Neural crest cell (in vitro differentiated cells): ENCODE measurements at places on chromosomes 11 and 22. TPM values are rescaled to one million over a fixed set of nuclear protein-coding genes. Genes with fewer than 3 reads are reported as not detected.

GRCh38 chr22:41782316-41782715, 18.2 kb upstream of the CCDC134 start:
- no peak for DNase-seq

The CSNK2A3 gene
- 0.39 and 0.82 TPM in 2 replicates for total RNA-seq

DNA sequence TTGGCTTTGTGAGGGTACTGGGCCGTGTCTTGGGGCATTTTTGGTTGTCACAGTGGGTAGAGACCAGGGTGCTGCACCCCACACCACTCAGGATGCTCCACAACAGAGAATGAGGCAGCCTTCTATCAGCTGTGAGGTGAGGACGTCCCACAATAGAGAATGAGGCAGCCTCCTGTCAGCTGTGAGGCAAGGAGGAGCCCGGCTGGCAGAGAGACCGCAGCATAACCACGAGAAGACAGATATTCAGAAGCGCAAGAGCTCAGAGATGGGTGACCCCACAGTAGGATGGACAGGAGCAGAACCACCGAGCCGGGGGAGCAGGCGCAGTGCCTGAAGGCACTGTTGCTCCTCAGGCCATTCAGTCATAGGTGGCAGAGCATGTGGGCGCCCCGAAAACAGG, 47.6 kb downstream of the AP2A2 start:
- no peak for DNase-seq

The MAJIN gene
- not detected in 2 replicates for total RNA-seq

The HEPHL1 gene
- not detected in 2 replicates for total RNA-seq

DNA sequence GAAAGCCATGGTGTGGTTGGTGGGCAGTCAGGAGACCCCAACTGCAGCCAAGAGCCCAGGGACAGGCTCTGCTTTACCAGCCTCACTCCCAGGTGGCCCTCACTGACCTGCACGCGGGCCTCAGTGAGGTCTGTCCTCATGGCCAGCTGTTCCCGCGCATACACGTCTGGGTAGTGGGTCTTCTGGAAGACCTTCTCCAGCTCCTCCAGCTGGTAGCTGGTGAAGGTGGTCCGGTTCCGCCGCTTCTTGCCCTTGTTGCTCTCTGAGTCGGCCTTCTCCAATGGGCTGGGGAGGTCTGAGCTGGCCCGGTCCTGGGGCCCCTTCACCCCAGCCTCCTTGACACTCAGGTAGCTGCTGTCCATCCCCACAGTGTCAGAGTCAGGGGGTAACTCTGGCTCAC, 34.7 kb downstream of the ALX4 start:
- DNase-seq, result no peak
